ENCODE measurements at places on chromosomes 11 and 22.

DNA sequence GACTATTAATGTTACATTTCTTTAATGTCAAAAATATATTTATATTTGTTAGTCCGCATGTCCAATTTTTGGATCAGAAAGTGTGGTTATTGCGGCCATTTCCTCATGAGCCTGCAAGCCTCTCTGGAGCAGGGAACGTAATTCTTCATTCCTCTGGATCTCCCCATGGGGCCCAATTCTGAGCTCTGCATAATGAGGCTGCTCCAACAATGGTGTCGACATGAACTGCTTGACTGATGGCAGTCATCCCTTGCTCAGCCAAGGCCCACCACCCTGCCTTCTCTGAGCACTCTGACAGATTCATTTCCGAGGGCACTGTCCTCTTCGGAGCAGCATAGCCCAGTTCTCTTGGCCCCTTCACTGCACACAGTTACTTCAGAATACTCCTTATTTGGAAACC is 3.1 kb upstream of the HEPACAM start:
- no peak for DNase-seq

GRCh38 chr22:41052661-41053490 is 39.5 kb upstream of the EP300 start:
- no peak for DNase-seq

DNA sequence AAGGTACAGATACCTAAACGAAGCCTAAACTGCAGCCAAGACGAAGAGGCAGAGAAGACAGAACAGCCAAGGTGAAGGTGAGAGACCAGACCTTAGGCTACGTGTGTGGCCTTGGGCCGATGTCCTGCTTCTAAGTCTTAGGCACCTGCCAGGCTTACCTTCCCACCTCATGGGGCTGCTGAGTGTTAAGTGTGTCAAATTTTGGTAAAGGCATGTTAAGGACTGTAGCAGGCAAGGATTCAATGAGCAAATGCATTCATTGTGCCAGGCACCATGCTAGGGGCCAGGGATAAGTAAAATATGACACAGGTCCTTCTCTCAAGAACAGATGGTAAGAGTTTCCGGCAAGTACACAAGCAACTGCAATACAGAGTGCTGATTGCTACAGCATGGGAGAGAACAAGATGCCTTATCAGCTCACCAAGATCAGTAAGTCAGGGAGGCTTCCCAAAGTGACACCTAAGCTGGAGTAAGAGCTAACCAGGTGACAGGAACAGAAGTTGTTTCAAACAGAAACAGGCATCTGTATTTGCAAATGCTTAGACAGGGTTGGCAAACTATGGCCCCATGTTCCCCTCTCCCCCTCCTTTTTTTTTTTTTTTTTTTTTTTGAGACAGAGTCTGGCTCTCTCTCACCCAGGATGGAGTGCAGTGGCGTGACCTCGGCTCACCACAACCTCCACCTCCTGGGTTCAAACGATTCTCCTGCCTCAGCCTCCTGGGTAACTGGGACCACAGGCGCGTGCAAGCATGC is 46.7 kb downstream of the CLTCL1 start:
- no peak for DNase-seq

- DNase-seq = no peak
Measured at GRCh38 chr22:36463783-36464184, 17.7 kb downstream of the TXN2 start.

GRCh38 chr22:44378380-44378779 is 65.6 kb upstream of the SHISAL1 start:
- no peak for DNase-seq

GRCh38 chr22:37870273-37870672 is 21.1 kb downstream of the EIF3L start:
- DNase-seq = no peak

- no peak for DNase-seq
Measured at GRCh38 chr11:60786811-60787567, 1.9 kb downstream of the MS4A10 start.

DNA sequence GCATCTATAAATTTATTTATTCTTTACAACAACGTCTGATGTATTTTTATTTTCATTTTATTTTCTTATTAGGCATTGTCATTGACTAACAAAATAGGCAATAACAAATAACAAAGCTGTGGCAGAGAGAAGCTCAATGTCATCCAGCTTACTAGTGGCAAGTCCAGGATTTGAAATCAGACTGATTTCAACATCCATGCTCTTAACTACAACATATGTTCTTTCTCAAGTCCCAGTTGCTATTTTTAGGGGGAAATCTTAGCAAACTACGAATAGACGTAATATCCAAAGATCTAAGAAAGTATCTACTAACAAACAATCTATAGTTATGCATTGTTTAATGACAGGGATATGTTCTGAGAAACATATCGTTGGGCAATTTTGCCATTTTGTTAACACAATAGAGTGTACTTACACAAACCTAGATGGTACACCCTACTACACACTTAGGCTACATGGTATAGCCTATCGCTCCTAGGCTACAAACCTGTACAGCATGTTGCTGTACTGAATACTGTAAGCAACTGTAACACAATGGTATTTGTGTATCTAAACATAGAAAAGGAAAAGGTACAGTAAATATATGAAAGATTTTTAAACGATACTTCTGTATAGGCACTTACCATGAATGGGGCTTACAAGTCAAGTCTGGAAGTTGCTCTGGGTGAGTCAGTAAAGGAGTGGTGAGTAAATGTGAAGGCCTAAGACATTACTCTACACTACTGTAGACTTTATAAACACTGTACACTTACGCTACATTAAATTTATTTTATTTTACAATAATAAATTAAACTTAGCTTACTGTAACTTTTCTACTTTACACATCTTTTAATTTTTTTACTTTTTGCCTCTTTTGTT is 151.3 kb downstream of the DLG2 start:
- DNase-seq = no peak

DNA sequence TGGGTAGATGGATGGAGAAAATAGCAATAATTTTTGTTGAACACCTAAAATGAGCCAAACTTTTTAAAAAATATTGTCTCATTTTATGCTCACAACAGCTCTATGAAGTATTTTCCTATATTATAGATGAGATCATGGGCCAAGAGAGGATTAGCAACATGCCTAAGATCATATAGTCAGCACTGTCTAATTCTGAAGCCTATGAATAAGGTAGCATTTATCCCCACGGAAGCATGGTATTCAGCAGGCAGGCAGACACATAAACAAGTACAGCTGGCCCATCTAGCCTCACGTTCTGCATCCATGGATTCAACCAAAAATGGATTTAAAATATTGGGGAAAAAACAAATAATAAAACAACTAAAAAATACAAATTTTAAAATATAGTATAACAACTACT is 21.9 kb upstream of the RAB30 start:
- no peak for DNase-seq

DNA sequence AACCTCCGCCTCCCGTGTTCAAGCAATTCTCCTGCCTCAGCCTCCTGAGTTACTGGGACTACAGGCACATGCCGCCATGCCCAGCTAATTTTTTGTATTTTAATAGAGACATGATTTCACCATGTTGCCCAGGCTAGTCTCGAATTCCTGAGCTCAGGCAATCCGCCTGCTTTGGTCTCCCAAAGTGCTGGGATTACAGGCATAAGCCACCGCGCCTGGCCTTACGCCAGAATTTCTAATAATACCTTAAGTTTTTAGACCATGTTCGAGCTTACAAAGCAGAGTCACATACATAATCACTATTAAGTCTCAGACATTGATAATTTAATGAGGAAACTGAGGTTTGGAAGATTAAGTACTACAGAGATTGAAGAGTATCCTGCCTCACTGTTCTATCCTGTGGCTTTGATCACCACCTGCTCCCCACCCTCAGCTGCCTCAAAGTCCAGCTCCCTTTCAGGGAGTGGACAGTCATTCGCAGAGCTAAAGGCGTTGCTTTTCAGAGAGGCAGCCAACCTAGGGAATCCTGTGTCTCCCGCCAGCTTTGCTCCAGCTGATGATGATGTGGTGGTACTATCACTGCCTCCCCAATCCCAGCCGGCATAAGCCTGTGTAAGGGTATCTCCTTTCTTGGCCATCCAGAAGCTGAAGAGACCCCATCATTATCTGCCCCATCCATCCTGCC is 7.7 kb downstream of the UBASH3B start:
- DNase-seq = no peak

DNA sequence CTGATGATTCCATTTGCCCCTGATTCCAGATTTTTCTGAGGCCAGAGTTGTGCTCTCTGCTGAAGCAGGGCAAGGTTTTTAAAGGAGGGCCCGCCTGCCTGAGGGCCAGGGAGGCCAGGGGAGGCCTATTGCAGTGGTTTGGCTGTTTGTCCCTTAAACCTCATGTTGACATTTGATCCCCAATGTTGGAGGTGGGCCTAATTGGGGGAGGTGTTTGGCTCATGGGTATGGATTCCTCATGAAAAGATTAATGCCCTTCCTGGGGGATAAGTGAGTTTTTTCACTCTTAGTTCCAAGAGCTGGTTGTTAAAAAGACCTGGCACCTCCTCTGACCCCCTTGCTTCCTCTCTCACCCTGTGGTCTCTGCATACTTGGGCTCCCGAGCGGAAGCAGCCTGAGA is 9.2 kb downstream of the GAL3ST3 start:
- DNase-seq = no peak

GRCh38 chr11:95243673-95244072 is 12.7 kb upstream of the SESN3 start:
- DNase-seq = no peak

DNA sequence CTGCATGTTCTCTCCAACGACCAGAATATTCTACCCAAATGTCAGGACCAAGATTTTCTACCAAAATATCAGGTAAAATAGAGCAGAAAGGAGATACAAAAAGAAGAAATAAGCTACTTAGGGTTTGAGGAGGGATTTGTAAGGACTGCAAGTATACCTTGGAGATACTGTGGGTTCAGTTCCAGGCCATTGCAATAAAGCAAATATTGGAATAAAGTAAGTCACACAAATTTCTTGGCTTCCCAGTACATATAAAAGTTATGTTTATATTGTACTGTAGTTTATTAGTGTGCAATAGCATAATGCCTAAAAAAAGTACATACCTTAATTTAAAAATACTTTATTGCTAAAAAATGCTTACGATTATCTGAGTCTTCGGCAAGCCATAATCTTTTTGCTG is 34.1 kb downstream of the CCDC15 start:
- no peak for DNase-seq

GRCh38 chr11:107747622-107748021 is 35.8 kb upstream of the SLN start:
- no peak for DNase-seq

DNA sequence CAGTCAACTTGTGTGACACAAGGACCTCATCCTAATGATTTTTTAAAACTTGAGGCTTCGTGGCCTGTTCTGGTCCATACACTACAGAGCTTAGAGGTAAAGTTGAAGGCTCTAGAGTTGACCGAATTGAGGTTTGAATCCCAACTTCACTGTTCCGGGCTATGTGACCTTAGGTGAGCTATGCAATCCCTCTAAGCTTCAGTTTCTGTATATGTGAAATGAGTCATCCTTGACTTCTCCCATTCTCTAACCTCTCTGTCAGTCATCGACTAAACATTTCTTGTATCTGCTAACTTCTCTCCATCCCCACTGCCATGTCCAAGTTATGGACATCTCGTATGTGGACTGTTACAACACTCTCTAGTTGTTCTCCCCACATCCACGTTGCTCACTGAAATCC is 178.2 kb upstream of the TMEM45B start:
- DNase-seq = no peak

DNA sequence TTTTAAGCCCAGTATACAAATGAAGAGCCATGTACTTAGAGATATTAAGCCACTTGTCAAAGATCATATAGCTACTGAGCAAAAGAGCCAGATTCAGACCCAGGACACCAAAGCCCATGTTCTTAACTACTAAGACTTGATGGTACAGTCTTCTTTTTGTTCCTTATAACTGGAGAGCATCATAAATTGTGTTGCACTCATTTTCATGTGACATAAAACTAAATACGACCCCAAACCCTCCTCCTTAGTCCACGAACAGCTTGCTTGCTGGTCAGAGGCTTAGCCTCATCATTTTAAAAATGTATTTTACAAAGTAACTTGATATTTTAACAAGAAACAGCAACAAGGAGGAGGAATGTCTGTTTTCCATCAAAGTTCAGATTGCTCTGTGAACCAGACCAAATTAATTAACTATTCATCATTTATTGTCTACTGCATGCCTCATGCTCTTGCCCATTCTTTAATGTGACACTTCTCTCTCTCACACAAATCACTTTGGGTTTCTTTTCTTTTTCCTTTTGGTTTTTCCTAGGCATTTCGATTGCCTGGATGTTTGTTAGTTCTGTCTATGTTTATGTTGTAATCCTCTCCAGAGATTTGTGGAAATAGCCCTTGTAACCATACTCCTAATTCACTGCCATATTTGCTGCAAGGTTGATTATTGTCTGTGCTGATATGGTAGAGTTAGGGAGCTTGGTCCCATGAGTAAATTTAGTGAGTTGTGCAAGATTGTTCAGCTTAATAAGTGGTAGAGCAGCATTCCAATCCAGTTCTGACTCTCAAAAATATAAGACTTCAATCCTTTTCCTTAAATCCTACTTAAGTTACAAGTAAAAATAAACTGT is 8.4 kb upstream of the ARHGAP20 start:
- DNase-seq = no peak

DNA sequence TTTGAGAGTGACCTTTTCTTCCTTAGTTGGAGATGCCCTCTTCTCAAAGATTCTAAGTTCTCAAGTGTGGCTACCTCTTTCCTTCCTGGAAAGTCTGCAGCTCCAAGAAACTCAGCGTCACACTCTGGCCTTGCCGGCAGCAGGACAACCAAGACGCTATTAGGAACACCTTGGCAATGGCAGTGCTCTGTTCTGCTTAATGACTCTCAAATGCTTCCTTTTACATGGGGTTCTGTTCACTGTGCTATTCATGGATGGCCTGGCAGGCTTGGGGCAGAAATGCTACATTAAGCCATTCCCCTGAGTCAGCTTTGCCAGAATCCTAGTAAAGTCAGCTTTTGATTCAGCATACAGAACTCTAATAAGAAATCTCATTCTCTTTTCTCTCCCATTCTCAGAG is 25.9 kb downstream of the LARGE2 start:
- no peak for DNase-seq

- no peak for DNase-seq
Measured at GRCh38 chr22:35643991-35644390, 4.3 kb upstream of the APOL6 start.
